SJSA1 (cell line): ENCODE measurements at places on chromosomes 12 and 14. TPM values are rescaled to one million over a fixed set of nuclear protein-coding genes. Genes with fewer than 3 reads are reported as not detected.

GRCh38 chr12:87812681-87813080, 216.5 kb downstream of the C12orf50 start:
- no peak for DNase-seq

CIDEB gene
- total RNA-seq, result not detected in 2 replicates

TAS2R46 gene
- total RNA-seq, result 0.89 and 6.9 TPM in 2 replicates

DBX2 gene
- not detected in 2 replicates for total RNA-seq

DNA sequence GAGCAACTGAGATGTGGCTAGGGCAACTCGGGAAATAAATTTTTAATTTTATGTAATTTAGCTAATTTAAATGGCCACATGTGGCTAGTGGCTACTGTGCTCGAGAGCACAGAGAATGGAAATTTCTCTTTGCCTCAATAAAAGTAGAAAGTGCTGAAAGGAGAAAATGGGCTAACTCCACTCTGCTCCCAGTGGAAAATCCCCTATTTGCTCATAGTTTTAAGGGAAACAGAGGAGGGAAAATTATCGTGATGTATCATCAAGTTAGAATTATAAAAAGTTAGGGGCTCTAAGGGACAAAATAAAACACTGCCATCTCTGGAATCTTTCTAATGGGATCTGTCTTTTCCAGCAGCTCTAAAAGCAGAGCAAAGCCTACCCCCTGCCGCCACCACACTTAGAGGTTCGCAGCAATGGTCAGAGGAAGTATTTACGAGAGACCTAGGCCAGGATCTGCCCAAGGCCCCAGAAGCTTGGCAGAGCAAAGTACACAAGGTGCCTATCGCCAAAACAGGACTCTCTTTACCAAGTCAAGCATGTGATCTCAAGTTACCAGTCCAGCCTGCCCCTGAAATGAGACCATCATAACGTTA, 220.7 kb downstream of the PPM1H start:
- DNase-seq, result no peak

DNA sequence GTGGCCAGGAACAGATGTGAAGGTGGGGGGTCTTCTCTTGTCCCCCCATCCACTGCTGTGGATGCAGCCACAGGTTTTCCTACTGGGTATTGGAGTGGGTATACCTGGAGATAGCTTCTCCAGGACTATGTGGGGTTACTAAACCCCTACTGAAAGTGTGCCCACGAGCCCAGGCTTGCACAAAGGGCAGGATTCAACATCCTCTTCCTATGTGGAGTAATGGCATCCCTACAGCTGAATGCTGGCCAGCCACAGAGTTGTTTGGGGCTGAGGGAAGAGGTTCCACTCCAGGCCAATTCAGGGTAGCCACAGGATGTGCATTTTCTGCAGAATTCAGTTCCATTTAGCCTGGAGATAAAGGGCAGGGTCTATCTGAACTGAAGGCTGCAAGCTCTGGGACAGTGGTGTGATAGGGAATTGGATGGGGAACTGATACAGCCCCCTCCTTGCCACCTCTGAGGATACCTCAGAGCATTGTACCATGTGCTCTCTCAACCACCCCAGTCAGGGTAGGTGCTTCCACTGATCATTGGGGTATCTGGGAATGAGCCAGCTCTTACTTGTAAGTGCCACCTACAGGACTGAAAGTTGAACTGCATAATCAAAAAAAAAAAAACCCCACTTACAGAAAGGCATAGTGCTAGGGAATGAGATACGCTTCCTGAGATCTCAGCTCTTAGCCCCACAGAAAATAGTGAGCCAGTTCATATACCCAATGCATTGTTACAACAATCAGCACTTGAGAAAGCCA, 187.1 kb downstream of the KITLG start:
- DNase-seq, result no peak

DNA sequence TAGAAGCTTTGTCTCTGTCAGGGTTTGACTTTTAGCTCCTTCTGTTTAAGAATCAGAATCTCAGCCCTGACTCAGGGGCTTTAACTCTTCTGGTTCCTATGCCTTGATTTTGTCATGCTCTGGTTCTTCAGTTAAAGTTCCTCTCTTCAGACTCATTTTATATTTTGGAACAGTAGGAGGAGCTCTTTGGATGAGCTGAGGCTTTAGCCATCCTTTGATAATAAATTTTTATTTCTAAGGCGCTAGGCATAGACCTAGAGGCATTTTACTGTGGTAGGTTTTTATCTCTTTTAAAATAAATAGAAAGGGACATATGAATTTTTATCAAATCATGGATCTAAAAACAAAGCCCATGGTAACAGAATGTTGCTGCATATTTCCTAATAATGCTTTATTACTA, 51.7 kb downstream of the ATP23 start:
- no peak for DNase-seq

GRCh38 chr12:4439736-4440135, 5.9 kb downstream of the FGF6 start:
- DNase-seq, result peak; percentile 17

GRCh38 chr14:75944607-75945241, 37.1 kb downstream of the TGFB3 start:
- DNase-seq, result no peak

PRIM1 gene
- total RNA-seq, result 28.0 and 31.1 TPM in 2 replicates

SENP1 gene
- total RNA-seq, result 36.2 and 49.5 TPM in 2 replicates

DNA sequence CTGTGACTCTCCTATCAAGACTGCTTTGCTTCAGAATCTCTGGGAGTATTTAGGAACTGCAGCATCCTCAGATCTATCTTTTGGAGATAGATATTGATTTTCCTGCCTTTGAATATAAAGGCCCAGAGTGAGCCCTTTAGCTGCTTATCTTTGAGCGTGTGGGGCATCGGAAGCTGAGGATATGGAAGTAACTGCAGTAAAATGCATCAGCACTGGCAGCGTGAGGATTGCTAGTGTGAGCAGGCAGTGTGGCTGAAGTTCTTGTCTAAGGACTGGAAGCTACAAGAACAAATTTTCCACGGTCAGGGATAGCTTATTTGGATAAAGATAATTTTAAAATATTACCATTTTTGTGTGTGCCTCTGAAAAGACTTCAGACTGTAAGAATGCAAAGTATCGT, 474.7 kb downstream of the NPAS3 start:
- no peak for DNase-seq

GRCh38 chr14:100537446-100538350, 49.5 kb downstream of the BEGAIN start:
- no peak for DNase-seq

SLC25A47 gene
- total RNA-seq, result not detected in 2 replicates

- DNase-seq, result no peak
Observed at GRCh38 chr14:61502459-61503093, 181.2 kb downstream of the PRKCH start.

- peak; percentile 33 for DNase-seq
Observed at GRCh38 chr12:103821773-103822172, 19.3 kb downstream of the NT5DC3 start.

ESRRB gene
- total RNA-seq, result 0.03 TPM in 1 of 2 replicates, not detected in the other

GRCh38 chr12:71947645-71948105, 9.0 kb downstream of the TPH2 start:
- no peak for DNase-seq

DNA sequence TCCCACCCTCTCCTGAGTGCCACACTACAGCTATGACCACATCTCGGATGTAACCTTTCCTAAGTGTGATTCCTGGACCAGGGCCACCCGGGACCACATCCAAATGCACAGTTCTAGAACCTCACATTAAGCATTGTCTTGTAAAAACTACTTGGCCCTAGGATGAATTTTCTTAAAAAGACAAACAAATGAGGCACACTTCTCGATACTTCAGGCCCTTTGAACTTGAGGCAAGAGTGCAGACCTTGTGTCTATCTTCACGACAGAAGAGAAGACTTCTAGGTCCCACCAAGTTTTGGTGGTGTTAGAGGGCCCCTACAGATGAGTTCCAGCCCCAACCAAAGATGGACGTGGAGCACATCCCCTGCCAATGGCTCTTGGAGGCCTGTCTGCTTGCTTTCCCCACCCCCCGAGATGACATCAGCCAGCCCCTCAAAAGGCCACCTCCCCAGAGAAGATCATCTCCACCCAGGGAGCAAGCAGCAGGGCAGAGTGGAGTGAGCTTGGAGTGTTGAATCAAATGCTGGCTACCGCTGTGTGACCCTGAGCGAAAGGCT, 9.3 kb downstream of the ISCU start:
- DNase-seq, result no peak

GRCh38 chr12:130608831-130609230, 107.3 kb downstream of the RIMBP2 start:
- no peak for DNase-seq

GRCh38 chr12:116713527-116713926, 24.3 kb downstream of the SPRING1 start:
- DNase-seq, result no peak

C12orf50 gene
- total RNA-seq, result not detected in 2 replicates

DNA sequence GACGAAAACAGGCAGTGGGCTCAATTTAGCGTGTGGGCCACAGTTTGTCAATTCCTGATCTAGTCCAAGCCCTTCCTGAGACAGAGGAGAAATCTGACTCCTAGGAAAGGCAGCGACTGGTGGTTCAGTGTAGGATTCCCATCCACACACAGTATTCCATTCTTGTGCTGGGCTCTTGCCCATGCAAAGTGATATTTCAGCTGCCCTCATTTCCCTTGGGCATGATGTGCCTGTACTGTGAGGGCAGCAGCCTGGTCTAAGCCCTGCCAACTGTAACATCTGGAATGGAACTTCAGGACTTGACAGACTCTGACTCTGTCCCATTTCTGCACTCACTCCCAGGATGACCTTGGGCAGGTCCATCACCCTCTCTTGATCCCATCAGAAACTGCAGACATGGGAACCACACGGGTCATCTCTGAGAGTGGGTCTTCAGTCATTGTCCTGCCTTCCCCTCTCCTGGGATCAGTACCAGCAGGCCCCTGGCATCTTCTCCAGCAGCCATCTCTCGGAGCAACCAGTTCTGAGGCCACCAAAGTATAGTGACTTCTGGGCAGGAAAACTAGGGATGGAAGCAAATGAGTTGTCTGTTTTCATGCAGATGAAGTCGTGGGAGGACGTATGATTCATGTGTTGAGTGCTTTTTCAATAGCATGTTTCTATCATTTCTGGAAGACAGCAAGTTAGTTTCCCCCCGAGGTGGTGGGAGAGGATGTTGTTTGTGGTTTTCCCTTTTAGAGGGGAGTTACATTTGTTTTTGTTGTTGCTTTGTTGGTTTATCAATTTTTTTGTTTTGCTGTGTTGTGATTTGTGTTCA, 54.2 kb upstream of the BCL2L14 start:
- DNase-seq, result no peak

DNA sequence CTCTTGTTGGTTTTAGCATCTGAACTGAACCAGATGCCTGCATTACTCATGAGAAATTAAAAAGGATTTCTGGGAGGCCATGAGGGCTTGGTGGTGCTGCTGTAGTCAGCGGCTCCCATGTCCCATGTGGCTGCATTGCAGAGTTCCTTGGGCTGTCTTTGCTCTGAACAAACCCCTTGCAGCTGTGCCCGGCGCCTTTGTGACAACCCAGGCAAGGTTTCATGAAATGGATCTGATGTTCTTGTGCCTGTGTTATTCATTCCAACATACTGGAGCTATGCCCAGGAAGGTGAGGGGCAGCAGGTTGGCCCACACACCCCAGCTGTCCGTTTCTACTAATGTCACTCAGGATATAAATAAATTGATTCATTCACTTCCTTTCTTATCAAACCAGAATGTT, 40.8 kb downstream of the TGFB3 start:
- no peak for DNase-seq

DNA sequence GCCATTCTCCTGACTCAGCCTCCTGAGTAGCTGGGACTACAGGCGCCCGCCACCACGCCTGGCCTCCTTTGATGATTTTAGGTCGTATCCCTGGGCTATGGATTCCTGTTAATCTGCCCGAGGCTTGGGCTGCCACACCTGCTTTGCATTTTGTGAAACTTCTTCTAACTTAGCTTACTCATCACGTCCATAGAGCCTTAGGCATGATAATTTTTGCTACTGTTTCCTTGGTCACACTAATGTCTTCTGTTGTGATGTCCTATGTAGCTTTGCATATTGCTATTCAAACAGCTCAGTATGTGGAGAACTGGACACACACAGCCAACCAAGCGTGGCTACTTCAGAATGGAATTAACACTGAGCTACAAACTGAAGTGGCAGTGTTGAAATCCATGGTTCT, 47.5 kb upstream of the DDX11 start:
- DNase-seq, result no peak
